CD8-positive, alpha-beta memory T cell (primary cell): ENCODE measurements at places on chromosomes 5 and 9. TPM values are rescaled to one million over a fixed set of nuclear protein-coding genes. Genes with fewer than 3 reads are reported as not detected.

DNA sequence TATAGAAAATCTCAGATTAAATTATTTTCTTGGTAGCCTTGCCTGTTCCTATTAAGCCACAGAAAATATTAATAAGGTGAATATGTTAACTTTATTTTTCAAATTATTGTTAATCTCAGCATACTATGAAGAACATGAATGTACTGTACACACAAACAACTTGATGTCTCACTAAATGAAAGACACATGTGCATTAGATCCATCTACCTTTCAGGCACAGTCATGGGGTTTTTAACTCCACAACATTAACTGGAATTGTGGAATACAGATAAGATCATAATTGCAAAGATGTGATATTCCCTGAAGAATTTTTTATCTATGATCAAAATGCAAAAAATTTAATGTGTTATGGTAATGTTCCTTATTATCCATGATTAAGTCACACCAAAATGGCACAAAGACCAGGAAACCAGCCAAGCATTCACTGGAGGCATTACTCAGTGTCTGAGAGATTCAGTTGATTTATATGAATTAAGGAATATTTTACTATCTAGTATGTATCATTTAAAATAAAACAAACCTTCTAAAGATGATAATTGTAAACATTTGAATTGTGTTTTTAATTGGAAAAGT lies 150.0 kb upstream of the VCAN start:
- no peak for DNase-seq

- no peak for DNase-seq
Observed at GRCh38 chr5:81393430-81393782, 528 bp downstream of the ACOT12 start.

GRCh38 chr5:78511121-78511906 lies 137.3 kb downstream of the LHFPL2 start:
- DNase-seq, result no peak

- DNase-seq, result no peak
Observed at GRCh38 chr9:132744881-132745755, 74.9 kb downstream of the GTF3C4 start.

GRCh38 chr9:3386753-3387152 lies 139.0 kb downstream of the RFX3 start:
- no peak for DNase-seq

- DNase-seq, result no peak
Observed at GRCh38 chr5:157821822-157822622, 36.9 kb downstream of the CLINT1 start.

GRCh38 chr9:5863092-5863746 lies 27.5 kb upstream of the MLANA start:
- no peak for DNase-seq

- no peak for DNase-seq
Observed at GRCh38 chr9:17216646-17217045, 81.8 kb downstream of the CNTLN start.

DNA sequence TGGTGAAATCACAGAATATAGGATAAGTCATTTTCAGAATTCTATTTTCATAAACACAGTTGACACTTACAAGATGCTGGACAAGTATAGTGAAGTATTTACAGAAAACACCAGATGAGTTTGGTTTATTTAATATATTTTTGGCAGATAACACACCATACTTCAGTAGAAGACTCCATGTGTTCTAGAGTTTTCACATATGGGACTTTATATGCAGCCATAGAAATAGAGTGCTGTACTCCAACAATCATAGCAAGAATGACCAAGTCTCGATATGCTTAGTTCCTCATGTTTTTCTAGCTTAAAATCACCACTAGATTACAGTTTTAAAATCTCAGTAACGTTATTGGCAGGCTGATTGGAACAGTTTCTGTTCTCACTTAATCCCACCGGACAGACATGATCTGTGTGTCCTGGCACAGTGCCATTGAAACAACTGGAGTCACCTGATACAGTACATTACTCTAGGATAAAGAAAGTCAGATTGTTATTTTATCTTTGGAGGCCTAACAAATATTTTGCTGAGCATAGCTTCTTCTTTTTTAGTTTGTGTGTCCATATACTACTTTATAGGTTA lies 45.8 kb upstream of the ERBIN start:
- no peak for DNase-seq

GRCh38 chr5:138077064-138077696 lies 6.7 kb upstream of the WNT8A start:
- no peak for DNase-seq

DNA sequence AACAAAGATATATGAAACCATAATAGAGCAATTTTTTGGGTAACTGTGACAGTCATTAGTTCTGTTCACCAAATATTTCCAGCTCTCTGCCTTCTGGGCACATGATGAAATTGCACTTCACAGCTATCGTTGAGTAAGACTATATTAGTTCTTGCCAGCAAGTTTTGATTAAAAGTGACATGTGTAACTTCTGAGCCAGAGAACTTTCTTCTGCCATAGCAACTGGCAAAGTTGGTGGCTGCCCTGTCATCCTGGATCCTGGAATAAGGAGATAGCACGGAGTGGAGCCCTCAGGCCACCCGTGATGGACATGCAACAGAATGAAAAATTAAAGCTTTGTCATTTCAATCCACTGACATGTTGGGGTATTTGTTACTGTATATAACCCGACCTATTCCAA lies 194.4 kb upstream of the VCAN start:
- no peak for DNase-seq

The TGFBI gene
- 8.8 TPM for total RNA-seq

The IRX1 gene
- total RNA-seq, result not detected

The ARL14EPL gene
- total RNA-seq, result not detected

The TSSK1B gene
- not detected for total RNA-seq

The SLC36A2 gene
- not detected for total RNA-seq
